ENCODE measurements at places on chromosomes 1 and 21. TPM values are rescaled to one million over a fixed set of nuclear protein-coding genes. Genes with fewer than 3 reads are reported as not detected.

KLF17 gene
- total RNA-seq, result not detected

CHIA gene
- not detected for total RNA-seq

DNA sequence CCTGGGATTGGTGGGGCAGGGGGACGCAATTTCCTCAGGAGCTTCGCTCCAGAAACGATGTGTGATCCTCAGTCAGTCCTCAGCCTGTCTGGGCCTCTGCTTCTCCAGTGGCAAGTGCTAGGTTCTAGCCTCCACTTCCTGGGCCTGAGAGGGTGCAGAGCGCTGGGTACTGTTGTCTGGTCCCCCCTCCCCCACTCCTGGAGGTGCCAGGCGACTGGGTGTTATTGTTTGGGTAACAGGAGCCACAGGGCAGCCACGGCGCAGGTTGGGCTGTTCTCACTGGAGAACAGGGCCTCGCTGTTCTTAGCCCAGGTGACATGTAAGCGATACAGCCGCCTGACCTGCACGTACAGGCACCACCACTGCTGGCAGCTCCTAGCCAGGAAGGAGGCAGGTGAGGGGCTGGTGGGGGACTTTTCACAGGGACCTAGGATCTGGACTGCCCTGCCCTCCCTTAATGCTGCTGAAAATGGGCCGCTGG, 2.1 kb downstream of the RPS6KA1 start:
- DNase-seq, result no peak
- no peaks in the 10 kb centered on the region for H3K36me3 ChIP-seq
- H3K4me1 ChIP-seq, result peaks cover 30% of the 10 kb centered on the region
- no peak overlapping the region for H3K27ac ChIP-seq

DNA sequence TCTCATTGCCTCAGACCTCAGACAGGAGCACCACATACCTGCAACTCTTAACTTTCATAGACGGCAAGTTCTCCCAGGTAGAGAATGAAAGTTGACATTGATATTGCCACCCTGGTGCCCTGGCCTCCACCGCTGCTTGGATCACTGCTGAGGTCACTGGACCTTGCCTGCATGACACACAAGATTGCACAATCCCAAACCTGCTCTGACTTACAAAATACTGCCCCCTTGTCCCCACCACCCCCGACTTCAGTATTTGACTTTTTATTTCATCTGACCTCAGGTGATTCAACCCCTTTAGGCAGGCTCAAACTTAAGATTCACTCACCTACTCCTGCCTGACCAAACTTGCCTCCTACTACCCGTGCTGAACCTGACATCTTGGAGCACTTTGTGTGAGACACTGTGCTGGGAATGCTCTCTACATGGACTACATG, 43.1 kb upstream of the S1PR1 start:
- no peak for DNase-seq
- peaks cover 19% of the 10 kb centered on the region for H3K4me1 ChIP-seq
- no peak overlapping the region for H3K27ac ChIP-seq
- no peaks in the 10 kb centered on the region for H3K27me3 ChIP-seq

DNA sequence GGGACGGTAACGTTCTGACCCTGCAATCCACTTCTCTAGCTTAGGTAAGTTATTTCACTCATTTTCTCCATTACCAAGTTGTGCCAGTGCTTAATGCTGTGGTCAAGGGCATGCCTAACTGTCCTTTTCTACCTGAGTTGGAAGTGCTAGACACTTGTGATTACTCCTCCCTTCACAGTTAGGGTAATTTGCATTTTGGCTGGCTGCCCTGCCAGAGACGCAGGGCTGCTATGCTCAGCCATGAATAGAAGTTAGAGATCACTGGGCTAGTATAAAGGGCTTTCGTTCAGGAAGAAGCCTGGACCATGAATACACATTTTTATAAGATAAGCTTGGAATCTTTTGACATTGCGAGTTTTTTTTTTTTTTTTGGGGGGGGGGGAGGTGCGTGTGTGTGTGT, 633.2 kb upstream of the NEGR1 start:
- DNase-seq, result no peak
- no peak overlapping the region for H3K4me3 ChIP-seq
- H3K27me3 ChIP-seq, result no peaks in the 10 kb centered on the region
- no peaks in the 10 kb centered on the region for H3K4me1 ChIP-seq

DNA sequence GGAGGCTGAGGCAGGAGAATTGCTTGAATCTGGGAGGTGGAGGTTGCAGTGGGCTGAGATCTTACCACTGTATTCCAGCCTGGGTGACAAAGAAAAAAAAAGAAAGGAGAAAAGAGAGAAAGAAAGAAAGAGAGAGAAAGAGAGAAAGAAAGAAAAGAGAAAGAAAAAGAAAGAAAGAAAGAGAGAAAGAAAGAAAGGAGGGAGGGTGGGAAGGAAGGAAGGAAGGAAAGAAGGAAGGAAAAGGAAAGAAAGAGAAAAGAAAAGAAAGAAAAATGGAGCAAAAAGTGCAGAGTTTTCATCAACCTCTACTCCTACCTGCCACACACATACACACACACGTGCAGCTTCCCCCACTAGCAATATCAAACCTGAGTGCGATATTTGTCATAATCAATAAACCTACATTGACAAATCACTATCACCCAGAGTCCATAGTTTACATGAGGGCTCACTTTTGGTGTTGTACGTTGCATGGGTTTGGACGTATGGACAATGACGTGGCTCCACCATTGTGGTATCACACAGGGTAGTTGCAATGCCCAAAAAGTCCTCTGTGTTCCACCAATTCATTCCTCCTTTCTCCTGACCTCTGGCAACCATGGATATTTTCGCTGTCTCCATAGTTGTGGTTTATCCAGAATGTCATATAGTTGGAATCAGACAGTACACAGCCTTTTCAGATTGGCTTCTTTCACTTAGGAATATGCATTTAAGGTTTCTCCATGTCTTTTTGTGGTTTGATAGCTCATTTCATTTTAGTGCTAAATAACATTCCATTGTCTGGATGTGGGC, 36.5 kb downstream of the EVA1C start:
- no peaks in the 10 kb centered on the region for H3K4me1 ChIP-seq
- DNase-seq, result no peak
- no peak overlapping the region for H3K4me3 ChIP-seq
- no peaks in the 10 kb centered on the region for H3K27me3 ChIP-seq
- peaks cover 8% of the 10 kb centered on the region for H3K36me3 ChIP-seq
- H3K27ac ChIP-seq, result no peak overlapping the region

GRCh38 chr1:89454845-89455521, 69.6 kb upstream of the LRRC8B start:
- H3K4me3 ChIP-seq, result no peak overlapping the region
- peak; percentile 79 for DNase-seq
- peaks cover 21% of the 10 kb centered on the region for H3K27me3 ChIP-seq
- H3K36me3 ChIP-seq, result no peaks in the 10 kb centered on the region
- no peak overlapping the region for H3K27ac ChIP-seq
- H3K4me1 ChIP-seq, result peaks cover 29% of the 10 kb centered on the region

GRCh38 chr1:33560680-33561079, 88.2 kb downstream of the ZSCAN20 start:
- no peak overlapping the region for H3K4me3 ChIP-seq
- no peak overlapping the region for H3K27ac ChIP-seq
- no peaks in the 10 kb centered on the region for H3K36me3 ChIP-seq
- peaks cover 7% of the 10 kb centered on the region for H3K27me3 ChIP-seq

- H3K4me1 ChIP-seq, result peaks cover 8% of the 10 kb centered on the region
- peak; percentile 44 for DNase-seq
- H3K4me3 ChIP-seq, result no peak overlapping the region
- no peaks in the 10 kb centered on the region for H3K27me3 ChIP-seq
- H3K27ac ChIP-seq, result no peak overlapping the region
These were observed 13.7 kb downstream of the KIAA1614 start for GRCh38 chr1:180926164-180926981.

DNA sequence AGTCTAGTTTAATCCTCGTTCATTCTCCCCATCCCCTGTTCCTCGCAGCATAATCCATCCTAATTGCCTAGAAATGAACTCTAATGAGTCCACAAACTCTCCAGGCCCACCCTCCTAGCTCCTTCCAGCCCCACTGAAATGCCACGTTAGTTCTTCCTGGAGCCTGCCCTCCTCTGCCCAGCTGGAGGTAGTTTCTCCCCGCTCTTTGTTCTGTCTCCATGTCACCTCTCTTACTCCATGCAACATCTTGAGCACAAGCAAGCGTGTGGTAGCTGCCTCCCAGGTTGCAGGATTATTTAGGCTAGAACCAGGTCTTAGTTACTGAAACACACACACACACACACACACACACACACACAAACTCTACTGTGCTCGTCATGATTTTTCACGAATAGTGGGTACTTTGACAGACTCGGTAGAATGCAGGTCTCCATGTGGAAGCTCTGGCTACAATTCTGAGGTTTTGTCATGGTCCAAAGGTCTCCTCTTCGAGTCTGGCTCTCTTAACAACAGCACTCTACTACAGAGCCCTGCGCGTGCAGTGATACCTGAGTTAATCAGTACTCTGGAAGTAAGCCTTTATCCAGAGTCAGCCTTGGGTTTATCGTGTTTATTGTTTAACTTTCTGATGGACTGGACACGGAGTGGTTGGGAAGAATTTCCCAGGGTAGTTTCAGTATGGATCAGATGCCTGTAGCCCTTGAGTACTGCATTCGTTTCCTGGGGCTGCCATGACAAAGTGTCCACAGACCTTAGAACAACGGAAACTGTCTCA, 27.5 kb downstream of the HUNK start:
- H3K27me3 ChIP-seq, result no peaks in the 10 kb centered on the region
- peaks cover 11% of the 10 kb centered on the region for H3K4me1 ChIP-seq
- H3K36me3 ChIP-seq, result no peaks in the 10 kb centered on the region
- no peak for DNase-seq

DNA sequence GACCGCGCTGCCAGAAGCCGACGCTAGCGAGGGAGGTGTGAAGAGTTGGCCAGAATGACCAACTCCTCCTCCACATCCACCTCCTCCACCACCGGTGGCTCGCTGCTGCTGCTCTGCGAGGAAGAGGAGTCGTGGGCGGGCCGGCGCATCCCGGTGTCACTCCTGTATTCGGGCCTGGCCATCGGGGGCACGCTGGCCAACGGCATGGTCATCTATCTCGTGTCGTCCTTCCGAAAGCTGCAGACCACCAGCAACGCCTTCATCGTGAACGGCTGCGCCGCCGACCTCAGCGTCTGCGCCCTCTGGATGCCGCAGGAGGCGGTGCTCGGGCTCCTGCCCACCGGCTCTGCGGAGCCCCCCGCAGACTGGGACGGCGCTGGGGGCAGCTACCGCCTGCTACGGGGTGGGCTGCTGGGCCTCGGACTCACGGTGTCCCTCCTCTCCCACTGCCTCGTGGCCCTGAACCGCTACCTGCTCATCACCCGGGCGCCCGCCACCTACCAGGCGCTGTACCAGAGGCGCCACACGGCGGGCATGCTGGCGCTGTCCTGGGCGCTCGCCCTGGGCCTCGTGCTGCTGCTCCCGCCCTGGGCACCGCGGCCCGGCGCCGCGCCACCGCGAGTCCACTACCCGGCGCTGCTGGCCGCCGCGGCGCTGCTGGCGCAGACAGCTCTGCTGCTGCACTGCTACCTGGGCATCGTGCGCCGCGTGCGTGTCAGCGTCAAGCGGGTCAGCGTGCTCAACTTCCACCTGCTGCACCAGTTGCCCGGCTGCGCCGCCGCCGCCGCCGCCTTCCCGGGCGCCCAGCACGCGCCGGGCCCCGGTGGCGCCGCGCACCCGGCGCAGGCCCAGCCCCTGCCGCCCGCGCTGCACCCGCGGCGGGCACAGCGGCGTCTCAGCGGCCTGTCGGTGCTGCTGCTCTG, 1.2 kb downstream of the GPR88 start:
- peaks cover 53% of the 10 kb centered on the region for H3K27me3 ChIP-seq
- H3K4me3 ChIP-seq, result peak overlapping the region; percentile 58
- H3K4me1 ChIP-seq, result peaks cover 8% of the 10 kb centered on the region
- no peaks in the 10 kb centered on the region for H3K36me3 ChIP-seq
- DNase-seq, result peak; percentile 47
- H3K27ac ChIP-seq, result no peak overlapping the region

- H3K36me3 ChIP-seq, result no peaks in the 10 kb centered on the region
- no peaks in the 10 kb centered on the region for H3K4me1 ChIP-seq
- H3K27ac ChIP-seq, result no peak overlapping the region
- H3K27me3 ChIP-seq, result no peaks in the 10 kb centered on the region
- DNase-seq, result no peak
These were observed 238.5 kb downstream of the LTN1 start for GRCh38 chr21:28754127-28754611.

All from activated CD8-positive, alpha-beta T cell treated with anti-CD3 and anti-CD28 coated beads for 36 hours (primary cell).